Panc1 (cell line): ENCODE measurements at places on chromosomes 3 and 15. TPM values are rescaled to one million over a fixed set of nuclear protein-coding genes. Genes with fewer than 3 reads are reported as not detected.

GRCh38 chr3:146159037-146159436 lies 1.9 kb downstream of the PLOD2 start:
- no peak for DNase-seq

DNA sequence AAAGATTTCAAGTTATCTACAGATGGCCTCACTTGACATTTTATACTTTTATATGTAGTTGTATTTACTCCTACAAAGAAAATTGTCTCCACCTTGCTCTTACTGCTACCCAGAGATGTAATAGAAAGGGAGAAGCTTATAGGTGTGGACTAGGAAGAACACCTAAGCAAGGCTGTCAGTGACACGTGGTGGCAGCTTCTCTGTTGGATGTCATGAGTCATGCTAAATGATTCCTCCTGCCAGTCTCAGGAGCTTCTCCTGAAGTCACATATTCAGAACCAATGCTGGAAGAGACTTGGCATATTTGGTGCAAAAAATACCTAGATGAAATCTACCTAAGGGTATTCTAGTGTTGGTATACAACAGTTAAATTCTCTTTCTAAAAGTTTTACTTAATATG lies 184.7 kb downstream of the LRRC3B start:
- DNase-seq = no peak

- no peak for DNase-seq
These were observed 41.5 kb downstream of the ST8SIA2 start for GRCh38 chr15:92435145-92435544.

GRCh38 chr3:161409069-161409468 lies 37.8 kb upstream of the SPTSSB start:
- no peak for DNase-seq

GRCh38 chr3:117036259-117036799 lies 326.8 kb downstream of the TUSC7 start:
- no peak for DNase-seq

DNA sequence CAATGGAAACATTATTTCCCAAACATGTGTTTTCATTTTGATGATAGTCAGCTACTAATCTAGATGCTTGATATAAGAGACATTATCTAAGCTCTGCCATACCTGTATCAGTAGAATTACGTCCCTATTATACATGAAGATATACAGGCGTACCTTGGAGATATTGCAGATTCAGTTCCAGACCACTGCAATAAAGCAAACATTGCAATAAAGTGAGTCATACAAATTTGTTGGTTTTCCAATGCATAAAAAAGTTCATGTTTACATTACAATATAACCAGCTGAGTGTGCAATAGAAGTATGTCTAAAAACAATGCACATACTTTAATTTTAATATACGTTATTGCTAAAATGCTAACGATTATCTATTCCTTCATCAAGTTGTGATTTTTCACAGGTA lies 236.0 kb upstream of the ZNF717 start:
- DNase-seq = no peak

TRH gene
- not detected for total RNA-seq

FBN1 gene
- 0.46 TPM for total RNA-seq
